Neural progenitor cell (in vitro differentiated cells): ENCODE measurements at places on chromosomes 3 and 15.

DNA sequence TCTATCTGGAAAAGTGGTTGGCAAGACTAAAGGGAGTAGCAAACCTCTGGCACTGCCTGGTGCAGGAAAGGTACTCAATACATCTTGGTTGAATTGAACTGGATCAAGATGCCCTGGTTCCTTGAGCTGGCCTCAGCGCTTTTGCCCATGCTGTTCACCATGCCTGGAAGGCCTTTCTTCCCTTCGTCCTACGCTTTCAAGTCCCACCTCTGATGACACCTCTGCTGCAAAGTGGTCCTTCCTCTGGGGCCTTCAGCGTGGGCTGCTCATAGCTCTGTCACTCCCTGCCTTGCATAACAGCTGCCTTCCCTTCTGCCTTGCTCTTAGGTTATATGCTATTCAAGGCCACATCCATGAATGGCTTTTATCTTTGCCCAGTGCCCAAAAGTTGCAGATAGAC is 23.0 kb downstream of the ITGA11 start:
- DNase-seq, result no peak

GRCh38 chr3:40309925-40310695 is 603 bp downstream of the EIF1B start:
- peak; percentile 69 for DNase-seq

DNA sequence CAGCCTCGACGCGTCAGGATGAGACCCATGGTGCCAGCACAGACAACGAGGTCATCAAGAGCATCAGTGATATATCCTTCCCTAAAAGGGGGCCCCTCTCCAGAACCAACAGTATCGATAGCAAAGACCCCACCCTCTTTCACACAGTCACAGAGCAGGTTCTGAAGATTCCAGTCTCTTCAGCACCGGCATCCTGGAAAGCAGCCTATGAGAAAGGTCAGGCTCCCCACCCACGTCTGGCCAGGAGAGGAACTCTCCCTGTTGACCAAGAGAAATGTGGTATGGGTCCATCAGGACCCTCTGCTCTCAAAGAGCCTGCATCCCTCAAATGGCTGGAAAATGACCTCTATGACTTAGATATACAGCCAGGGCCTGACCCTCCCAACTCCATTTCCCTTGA is 11.6 kb downstream of the ANKRD34C start:
- DNase-seq, result peak; percentile 20

DNA sequence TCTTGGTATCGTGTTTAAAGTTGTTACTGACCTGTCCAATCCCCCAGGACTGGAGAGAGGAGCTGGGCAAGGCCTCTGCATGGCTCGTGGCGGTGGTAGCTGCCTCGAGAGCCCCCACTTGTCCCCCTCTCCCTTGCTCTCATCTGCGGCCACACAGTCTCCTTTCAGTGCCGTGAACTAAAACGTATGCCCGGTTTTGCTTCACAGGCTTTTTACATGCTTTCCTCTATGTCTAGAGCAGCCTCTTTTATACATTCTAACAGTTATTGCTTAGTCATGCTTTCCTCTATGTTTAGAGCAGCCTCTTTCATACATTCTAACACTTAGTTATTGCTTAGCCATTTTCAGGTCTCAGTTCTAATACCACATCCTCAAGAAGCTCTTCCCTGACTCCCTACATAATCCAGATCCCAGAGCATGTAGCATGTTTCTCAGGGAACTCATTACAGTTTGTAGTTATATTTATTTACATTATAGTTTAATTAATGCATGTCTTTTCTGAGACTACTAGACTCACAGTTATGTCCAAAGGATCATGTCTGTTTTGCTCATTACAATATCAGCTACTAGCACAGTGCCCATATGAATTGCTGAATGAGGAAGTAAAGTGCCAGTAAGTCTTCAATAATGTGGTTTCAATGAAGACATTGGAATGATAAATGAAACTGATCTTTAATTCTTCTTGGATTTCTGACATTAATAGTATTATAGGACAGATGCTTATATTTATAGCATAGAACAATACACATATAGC is 66.5 kb upstream of the TBL1XR1 start:
- no peak for DNase-seq

GRCh38 chr15:55742927-55743728 is at the start of gene PRTG:
Gene PRTG, minus strand, starts transcription at chr15:55743152. Its CDS starts 221 bp downstream, at chr15:55742931.
- DNase-seq, result peak; percentile 97

DNA sequence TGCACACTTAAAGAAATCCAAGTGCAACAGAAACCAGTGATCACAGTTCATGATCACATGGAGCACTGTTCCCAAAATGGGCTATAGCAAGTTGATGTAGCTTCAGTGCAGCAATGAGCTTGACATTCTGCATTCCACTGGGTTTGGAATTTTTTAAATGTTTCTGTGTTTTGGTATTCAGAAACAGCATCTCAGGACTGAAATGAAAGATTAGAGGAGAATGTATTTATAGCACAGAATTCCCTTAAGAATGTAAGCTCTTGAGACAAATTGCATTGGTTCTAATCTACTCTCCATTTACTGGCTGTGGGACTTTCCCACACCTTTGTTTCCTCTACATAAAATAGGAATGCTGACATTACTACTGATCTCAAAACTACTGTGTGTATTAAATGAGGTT is 162.7 kb downstream of the FGF12 start:
- no peak for DNase-seq

DNA sequence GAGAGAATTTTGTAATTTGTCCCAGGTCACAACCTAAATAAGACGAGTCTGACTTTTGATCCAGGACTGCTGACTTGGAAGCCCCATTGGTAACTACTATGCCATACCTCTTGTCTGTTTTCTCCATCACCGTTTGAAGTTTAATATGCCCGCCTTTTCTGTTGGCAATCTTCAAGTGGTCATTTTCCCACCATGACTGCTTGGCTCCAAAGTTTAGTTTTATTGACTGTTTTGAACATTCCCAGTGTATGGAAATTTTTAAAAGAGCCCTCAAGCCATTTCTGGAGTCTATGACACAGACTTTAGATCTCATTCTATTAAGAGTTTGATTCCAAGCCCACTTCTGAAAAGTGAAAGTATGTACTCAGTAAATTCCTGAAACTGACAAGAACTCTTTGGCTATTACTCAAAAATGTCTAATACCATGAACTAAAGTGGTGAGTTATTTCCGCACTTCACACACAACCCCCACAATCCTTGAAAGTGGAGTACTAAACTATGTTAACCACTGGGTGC is 136.7 kb upstream of the ADAMTS9 start:
- no peak for DNase-seq

GRCh38 chr3:11591002-11591355 is 52.7 kb downstream of the VGLL4 start:
- no peak for DNase-seq

DNA sequence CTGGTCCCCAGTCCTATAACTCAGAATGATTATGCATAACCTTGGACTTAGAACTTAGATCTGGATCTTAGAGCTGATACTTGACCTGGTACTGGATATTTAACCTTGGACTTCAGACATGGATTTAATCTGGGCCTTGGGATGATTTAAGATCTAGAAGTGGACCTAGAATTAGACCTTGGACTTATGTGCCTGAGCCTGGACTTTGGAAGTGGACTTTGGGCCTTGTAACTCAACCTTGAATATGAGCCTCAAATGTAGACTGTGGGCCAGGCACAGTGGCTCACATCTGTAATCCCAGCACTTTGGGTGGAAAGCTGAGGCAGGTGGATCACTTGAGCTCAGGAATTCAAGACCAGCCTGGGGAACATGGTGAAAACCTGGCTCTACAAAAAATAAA is 46.1 kb downstream of the ZNF589 start:
- no peak for DNase-seq

DNA sequence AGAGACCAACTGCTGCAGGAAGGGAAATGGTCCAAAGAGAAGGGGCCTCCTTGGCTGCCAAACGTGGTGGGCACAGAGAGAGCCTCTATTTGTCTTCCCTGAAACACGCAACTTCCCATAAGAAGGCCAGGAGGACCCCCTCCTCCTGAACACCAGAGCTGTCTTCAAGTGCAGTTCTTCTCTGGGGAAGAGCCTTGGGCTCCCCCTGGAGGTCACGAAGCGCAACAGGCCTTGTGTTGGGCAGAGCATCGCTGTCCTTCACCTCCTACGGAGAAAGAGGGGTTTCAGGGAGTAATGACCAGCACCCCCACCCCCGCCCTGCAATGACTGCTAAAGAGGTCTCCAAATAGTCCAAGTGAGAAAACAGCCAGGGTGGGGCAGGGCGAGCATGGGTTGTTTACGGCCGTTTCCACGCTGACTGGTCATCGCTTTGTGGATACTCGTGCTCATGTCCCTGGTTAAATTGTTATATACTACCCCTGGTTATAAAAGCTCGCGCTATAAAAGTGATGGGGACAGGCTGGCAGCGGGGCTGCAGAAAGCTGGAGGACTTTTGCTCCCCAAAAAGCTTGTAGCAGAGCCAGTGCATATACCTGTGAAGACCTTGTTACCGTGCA is 397.5 kb upstream of the ATP10A start:
- peak; percentile 81 for DNase-seq

DNA sequence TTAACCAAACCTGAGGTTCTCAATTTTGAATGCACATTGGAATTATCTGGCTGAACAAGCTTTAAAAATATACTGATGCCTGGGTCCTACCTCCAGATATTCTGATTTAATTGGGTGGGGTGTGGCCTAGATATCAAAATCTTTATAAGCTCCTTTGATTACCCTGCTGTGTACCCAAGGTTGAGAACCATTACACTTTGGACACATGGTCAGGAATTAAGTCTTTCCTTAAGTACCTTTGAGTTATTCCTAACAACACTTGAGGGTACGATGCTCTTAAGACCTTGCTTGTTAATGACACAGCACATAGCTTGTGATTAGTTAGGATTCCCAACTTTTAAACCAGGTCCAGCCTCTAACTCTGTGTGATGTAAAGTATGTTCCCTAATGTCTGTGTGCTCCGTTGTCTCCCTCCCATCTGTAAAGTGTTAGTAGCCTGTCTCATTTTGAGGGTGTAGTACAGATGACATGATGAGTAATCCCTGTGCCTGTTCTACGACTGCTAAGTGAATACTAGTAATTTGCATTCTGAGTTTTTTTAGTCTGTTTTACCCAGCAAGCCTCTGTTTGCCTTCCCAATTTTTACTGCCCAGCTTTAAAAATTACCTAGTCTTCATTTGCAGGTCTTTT is 154.9 kb downstream of the KLHL25 start:
- DNase-seq, result no peak

DNA sequence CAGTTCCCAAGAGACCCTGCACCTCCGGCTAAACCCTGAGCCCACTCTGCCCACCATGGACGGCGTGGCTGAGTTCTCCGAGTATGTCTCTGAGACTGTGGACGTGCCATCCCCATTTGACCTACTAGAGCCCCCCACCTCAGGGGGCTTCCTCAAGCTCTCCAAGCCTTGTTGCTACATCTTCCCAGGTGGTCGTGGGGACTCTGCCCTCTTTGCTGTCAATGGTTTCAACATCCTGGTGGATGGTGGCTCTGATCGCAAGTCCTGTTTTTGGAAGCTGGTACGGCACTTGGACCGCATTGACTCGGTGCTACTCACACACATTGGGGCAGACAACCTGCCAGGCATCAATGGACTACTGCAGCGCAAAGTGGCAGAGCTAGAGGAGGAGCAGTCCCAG is 4.0 kb downstream of the MAP1A start:
- DNase-seq, result no peak

DNA sequence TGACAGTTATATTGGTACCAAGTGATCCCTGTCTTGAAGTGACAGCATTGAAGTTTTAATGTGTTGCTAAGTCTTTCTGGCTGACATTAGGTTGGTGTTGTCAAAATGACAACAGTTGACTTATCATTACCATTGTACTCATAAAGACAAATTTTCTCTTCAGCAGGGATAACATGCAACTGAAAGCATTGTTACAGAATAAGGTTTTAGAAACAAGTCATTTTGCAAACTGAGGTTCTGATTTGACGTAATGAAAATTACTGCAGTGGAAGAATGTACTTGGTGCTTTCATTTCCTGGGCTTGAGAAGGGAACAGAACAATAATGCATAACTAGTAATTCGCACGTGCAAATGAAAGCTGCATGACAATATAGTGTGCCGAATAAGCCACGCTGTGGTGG is 75.1 kb downstream of the MOBP start:
- DNase-seq, result no peak

GRCh38 chr3:21847005-21847404 is 96.0 kb upstream of the ZNF385D start:
- no peak for DNase-seq

DNA sequence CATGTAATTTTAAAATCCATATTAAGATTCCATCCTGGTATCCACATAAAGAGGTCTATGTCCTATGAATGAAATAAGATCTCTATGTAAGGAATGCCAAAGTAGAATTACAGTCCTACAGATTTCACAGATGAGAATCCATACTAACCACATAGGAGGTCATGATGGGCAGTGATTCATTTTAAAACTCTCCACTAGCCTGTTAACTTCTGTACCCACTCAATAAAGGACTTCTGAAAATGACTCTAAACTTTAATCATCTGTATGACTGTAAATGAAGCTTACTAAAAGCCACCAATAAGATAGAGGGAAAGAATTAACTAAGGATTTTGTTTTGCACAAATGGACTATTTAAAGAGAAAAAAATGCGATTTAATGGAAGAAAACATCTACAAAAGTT is 28.7 kb downstream of the MORC1 start:
- no peak for DNase-seq

DNA sequence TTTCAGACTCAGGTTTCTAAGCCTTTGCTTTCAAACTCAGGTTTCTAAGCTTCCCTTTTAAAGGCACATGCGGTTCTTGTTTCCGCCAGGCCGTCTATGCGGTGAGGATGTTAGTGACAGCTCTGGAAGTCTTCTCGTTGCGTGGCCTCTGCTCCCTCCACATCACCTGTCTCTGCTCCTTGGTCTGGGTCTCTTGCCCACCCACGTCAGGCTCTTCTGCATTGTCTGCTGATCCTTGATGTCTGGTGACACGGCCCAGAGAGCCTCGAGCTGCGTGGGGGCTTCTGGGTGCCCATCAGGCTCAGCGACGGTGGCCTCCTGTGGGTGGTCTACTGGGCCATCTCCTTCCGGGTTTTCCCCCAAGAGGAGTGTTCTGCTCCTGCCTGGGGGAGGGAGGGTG is 30.5 kb downstream of the KLF13 start:
- DNase-seq, result no peak

DNA sequence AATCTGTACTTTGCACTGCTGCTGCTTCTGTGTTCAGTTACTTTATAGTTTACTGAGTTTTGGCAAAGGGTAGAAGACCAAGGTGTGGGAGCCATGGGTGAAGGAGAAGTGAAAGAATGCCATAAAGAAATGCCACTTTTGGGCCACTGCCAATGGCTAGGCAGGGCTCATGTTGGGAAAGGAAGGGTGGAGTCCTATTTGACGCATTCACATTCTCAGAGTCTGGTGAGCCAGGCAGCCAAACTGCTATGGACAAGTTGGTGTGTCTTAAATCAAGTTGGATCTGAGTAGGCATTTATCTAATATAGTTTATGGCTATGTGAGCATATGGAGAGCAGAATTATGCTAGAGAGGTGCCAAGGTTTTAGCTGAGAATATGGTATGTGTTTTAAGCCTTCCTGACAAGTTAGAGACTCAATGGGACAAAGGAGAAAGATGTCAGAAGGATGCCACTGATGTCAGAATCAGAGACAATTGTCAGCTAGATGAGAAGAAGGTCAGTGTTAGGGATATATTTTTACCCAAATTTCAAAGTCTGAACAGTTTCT is 296.1 kb downstream of the AGBL1 start:
- DNase-seq, result no peak
